ENCODE measurements at places on chromosomes 1 and 21.

- no peak for DNase-seq
Measured at GRCh38 chr1:72516264-72516663, 233.9 kb upstream of the NEGR1 start.

DNA sequence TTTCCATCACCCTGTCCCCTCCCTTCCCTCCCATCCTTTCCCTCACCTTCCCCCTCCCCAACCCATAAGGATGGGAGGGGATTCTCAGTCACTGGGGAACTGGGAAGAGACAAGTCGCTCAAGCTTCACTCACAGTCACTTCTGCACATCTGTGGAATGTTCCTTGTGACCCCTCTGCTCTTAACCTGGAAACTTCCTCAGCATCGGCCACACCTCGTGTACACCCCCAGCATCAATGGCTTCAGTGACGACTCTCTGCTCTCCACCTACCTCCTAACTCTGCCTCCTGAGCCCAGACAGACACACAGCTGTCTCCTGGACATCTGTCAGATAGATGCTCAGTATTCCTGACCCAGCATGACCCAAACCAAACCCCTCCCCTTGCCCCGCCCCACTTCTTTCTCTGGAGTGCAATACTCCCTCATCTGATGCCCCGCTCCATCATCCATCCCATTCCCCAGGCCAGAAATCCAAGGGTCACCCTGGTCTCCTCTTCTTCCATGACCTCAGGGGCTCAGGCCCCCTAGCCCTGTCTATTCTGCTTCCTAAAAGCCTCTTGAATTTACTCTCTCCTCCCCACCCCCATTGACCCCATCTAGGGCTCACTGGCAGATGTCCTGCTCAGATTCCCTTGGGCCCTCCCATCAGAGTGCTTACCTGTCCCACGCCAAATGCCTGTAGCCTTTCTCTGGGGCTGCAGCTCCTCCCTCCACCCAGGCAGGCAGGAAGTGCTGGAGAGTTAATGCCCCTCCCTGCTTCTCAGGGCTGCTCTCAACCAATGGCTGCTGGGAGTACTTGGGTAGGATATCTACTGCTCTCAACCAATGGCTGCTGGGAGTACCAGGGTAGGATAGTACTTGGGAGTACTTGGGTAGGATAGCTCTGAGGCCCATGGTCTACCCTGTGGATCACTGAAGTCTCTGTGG is 83.1 kb upstream of the CSF3R start:
- DNase-seq, result no peak

DNA sequence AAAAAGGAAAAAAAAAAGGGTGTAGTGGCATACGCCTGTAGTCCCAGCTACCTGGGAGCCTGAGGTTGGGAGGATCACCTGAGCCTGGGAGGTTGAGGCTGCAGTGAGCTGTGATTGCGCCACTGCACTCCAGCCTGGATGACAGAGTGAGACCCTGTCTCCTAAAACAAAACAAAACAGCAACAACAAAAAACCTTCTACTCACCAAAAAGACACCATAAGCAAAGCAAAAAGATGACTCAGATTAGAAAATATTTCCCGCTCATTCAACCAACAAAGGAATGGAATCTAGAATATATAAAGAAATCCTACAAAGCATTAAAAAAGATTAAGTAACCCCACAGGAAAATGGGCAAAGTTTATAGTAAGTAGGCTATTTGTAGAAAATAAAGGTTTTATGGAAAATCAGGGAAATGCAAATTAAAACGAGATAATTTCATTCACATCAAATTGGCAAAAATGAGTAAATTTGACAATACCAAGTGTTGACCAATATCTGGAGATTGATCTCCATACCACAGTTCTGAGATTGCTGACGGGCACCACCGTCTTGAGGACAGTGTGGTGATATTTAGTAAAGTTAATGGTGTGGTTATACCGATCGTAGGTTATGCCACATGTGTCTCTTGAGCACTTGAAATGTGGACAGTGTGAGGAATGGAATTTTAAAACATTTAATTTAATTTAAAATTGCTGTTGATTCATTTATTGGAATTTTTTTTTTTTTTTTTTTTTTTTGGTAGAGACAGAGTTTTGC is 54.0 kb downstream of the PIK3CD start:
- DNase-seq, result no peak

GRCh38 chr1:35190784-35191183 is 2.2 kb downstream of the SFPQ start:
- DNase-seq, result no peak

- DNase-seq, result no peak
Measured at GRCh38 chr1:94281361-94282142, 44.2 kb upstream of the ARHGAP29 start.

- DNase-seq, result no peak
Measured at GRCh38 chr1:204556458-204557052, 40.3 kb downstream of the MDM4 start.

DNA sequence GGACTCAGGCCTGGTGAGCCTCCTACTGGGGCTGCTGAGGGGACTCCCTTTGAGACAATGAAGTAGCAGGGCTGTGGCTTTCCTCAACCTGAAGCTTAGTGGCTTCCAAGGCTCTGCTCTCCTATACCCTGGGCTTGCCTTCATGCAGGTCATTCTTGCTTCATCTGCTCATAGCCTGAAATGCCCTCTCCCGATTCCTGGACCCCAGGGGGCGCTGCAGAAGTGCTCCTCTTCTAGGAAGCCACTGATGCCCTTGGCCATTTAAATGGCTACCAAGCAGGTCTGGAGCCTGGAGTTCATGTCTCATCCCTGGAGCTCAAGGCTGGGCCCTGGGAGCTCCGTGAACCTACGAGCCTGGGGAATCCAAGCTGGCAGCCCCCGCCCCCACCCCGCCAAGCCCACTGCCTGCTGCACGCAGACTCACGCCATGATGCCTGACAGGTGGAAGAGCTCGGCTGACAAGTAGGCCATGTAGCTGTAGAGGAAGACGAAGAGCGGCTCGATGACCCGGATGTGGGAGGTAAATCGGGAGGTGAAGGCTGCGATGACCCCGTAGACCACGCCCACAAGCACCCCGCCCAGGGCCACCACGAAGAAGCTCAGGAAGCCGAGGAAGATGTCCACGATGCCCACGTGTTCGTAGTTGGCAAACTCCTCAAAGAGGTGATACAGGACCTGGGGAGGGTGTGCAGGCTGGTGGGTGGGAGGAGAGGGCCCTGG is 45.7 kb downstream of the SLC9A1 start:
- DNase-seq, result no peak

DNA sequence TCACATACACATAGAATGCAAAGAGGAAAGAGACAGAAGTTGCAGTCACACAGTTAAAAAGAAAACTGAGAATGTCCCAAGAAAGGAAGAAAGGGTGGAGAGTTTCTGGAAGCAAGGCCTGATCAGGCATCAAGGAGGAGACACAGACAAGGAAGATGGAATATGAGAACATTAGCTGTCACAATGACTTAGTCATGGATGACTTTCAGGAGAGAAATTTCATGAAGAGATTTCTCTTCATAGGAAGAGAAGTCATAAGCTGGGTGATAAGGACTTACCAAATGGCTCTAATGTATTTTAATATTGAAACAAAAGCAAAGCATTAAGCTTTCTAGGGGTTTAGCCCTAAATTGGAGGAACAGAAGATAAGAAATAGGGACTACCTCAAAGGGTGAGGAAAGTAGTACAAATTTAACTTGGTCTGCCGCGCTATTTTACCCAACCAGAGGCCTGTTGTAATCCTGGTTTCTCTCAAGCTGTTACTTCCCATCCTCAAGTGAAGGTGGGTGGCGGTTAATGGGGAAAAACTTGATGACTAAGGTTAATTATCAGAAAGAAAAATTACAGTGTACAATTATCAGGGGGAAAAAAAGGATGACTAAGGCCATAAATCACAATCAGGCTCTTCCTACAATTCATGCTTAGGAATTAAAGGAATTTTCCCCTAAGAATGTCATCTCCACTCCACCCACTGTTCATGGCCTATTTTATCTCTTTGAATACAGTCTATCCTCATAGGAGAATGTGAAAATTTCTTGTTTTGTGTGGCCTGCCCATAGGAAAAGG is 93.9 kb upstream of the ADGRL2 start:
- DNase-seq, result no peak

DNA sequence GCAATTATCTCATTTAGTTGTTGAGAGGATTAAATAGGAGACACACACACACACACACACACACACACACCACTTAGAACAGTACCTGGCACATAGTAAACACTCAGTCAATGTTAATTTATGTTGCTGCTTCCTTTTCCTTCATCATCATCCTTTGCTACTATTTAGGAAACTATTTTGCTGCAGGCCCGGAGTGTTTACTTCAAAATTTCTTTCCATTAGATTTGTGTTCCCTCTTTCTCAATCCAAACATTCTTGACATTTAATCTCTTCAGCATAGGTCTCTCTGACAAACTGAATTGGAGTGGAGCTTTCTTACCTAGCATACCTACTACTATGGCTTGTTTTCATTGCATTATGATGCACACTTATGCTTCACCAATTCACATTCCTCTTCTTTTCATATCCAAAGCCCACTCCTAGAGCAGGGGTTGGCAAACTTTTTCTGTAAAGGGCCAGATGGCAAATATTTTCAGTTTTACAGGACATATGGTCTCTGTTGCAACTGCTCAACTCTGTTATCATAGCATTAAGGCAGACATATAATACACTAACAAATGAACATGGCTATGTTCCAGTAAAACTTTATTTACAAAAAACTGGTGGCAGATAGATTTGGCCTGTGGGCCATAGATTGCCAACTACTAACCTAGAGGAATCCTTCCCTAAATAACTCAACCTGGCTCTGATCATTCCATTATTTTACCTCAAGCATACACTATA is 49.5 kb downstream of the SCMH1 start:
- DNase-seq, result no peak

- peak; percentile 16 for DNase-seq
Measured at GRCh38 chr1:44677201-44677766, 2.8 kb downstream of the ARMH1 start.

DNA sequence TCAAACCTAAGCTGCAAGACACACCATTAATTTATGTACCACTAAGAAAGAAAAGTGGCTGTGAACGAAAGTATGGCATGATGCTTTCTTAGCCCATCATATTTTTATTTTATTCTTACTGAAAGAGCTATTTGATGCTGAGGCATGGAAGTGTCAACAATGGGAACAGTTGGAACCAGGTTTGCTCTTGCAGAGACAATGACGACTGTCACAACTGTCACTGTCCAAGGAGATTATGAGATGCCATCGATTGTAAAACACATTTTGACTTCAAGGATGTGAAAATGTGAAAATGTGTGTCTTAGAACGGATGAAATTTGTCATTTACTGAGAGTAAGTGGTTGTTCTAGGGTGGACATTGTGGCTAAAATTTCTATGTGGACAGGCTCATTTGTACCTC is 2.8 kb upstream of the ACTL8 start:
- no peak for DNase-seq

DNA sequence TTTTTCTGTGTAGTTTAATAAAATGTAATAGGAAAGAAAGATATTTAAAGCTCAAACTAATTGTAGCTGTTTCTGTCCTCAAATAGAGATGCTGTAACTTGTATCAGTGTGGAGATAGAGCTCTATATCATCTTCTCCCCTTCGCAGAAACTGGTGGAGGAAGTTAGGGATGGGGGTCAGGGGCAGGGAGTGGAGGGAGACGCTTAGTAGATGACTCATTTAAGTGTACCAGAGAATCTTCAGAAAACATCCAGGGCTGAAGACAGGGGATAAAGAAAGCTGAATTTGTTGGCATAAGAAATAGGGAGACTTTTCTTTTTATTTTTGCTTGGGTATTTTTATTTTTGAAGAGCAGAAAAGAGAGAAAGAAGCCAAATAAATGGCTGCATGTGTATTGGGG is 282.6 kb upstream of the DPYD start:
- DNase-seq, result no peak

DNA sequence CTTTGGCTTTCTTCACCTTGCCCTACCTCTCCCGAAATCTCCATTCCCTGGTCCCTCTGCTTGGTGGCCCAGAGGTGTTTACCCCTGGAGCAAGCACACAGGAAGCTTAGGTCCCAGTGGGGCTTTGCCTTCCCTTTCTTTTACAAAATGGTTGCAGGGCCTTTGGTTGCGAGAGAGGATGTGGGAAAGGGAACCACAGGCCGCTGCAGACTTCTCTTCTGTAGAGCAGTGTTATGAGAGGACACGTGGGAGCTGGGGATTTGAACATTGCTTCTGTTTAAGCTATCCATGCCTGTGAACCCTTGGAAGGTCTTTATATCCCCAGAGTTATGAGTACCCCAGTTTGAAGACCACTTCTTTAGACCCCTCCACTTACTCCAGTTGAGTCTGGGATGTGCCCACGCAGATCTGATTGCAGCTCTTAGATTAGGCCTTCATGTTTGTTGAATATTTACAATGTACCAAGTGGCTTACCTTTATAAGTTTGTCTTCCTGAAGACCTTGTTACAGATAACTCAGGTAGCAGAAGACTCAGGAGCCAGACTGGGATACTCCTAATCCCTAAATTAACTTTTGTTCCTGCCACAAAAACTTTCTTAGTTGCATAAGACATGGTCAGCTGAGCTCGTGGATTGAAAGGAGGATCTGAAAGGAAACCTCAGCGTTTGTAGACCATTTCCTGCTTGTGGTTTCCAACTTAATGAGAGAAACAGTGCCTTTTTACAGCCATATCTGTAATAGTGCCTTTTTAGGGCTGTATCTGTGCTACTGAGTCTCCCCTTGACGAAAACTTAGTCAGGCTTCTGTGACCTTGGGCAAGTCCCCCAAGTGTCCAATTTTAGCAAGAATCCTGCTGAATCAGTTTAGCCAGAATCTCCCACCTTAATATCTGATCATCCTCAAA is 21.9 kb upstream of the IVNS1ABP start:
- DNase-seq, result no peak

- no peak for DNase-seq
Measured at GRCh38 chr1:248852481-248853405, 6.1 kb downstream of the ZNF692 start.

DNA sequence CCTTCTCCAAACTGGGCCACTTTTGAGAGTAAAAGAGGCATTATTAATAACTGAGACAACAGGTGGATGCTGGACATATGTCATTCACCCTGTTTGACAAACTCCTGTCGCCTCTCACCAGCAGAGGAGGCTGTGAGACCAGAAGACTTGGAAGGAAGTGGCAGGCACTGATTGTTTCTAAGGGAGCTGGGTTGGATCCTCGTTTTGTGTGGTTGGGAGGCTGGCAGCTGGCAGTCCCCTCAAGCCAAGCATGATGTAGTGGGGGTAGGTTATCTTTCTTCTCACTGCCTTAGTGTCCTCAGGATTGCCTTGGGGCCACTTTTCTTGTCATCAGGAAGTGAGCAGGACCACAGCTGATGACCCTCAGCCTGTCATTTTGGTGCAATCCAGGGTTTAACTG is 86.5 kb upstream of the KCNJ15 start:
- DNase-seq, result no peak

DNA sequence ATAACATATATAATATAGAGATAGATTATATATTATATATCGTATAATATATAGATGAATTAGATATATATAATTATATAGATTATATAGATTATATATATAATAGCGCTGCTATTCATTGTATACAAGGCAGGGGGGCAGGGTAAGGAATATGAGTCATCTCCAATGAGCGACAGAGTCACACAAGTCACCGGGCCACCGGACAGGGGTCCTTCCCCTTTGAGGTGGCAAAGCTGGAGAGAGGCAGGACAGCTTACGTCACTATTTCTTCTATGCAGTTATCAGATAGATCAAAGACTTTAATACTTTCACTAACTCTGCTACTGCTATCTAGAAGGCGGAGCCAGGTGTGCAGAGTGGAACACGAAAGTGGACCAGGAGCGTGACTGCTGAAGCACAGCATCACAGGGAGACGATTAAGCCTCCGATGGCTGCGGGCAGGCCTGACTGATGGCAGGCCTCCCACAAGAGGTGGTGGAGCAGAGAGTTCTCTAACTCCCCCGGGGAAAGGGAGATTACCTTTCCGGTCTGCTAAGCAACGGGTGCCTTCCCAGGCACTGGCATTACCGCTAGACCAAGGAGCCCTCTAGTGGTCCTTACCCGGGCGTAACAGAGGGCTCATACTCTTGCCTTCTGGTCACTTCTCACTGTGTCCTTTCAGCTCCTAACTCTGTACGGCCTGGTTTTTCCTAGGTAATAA is 2154.7 kb downstream of the MRPL39 start:
- DNase-seq, result no peak

All from T-helper 1 cell (primary cell).